ACHN (cell line): ENCODE measurements at places on chromosomes 16 and 17.

DNA sequence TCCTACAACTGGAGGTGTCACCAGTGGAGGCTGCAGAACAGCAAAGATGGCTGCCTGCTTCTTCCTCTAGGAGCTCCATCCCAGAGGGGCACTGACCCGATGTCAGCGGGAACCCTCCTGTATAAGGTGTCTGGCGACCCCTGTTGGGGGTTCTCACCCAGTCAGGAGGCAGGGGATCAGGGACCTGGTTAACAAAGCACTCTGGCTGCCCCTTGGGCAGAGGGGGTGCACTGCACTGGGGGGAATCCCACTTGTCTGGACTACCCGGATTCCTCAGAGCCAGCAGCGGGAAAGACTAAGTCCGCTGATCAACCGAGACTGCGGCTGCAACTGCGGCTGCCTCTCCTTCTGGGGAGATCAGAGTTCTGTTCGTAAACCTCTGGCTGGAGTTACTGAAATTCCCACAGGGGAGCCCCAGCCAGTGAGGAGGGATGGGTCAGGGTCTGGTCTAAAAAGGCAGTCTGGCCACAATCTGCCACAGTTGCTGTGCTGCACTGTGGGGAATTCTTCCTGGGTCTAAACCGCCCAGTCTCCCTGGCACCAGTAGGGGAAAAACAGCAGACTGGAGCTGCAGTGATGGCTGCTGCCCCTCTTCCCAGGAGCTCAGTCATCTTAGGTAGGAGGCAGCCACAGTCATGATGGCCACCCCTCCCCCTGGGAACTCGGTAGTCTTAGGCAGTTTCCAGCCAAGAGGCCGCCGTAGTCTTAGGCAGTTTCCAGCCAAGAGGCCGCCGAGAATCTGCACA is 213.4 kb downstream of the CYB561 start:
- no peak for DNase-seq

- peak; percentile 58 for DNase-seq
These were observed 21.2 kb upstream of the LGALS9 start for GRCh38 chr17:27609611-27610303.

DNA sequence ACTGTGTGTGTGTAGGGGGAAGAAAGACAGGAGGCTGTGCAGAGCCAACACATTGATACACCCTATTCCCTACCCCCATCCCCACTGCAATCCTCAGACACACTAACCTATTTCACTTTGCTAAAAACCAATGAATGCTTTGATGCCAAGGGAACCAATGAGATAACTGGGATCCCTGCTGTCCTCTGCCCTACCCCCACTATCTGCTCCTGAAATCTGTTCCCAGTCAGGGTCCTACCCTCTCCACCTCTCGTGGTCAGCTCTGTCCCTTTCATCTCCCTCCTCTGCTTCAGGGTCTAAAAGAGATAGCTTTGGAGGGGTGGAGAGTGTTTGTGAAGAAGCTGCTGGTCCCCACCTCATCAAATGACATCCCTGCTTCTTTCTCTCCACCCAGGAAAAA is 19.1 kb upstream of the SP6 start:
- no peak for DNase-seq

DNA sequence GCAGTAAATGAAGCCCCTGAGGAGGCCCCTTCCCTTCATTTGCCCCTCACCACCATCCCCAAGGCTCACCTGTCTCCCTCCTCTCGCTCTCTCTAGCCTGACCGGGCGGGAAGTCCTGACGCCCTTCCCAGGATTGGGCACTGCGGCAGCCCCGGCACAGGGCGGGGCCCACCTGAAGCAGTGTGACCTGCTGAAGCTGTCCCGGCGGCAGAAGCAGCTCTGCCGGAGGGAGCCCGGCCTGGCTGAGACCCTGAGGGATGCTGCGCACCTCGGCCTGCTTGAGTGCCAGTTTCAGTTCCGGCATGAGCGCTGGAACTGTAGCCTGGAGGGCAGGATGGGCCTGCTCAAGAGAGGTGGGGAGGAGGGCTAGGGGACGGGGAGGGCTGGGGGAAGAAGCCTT is 21.0 kb downstream of the WNT9B start:
- DNase-seq = no peak

DNA sequence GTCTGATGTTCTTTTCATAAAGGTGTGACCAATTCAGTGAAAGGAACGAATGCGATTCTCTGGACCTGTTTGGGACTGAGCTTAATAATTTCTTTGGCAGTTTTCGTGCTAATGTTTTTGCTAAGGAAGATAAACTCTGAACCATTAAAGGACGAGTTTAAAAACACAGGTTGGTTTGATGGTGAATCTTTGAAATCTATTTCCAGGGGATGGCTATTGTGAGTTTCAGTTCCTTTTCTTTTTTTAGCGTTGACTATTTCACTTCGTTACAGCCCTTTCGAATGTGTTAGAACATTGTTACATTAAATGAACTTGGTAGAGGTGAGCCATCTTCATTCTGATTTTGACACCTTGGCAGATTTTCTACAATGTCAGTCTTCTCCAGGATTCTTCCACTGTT is 1.2 kb downstream of the TNFRSF17 start:
- no peak for DNase-seq

GRCh38 chr17:41096055-41096454 is 1.9 kb downstream of the KRTAP4-8 start:
- DNase-seq = no peak

GRCh38 chr17:65772989-65773388 is 211.5 kb upstream of the AXIN2 start:
- no peak for DNase-seq

GRCh38 chr17:59420901-59421300 is 89.4 kb downstream of the YPEL2 start:
- no peak for DNase-seq

- no peak for DNase-seq
These were observed 6.0 kb downstream of the SLC7A6 start for GRCh38 chr16:68270353-68270752.

DNA sequence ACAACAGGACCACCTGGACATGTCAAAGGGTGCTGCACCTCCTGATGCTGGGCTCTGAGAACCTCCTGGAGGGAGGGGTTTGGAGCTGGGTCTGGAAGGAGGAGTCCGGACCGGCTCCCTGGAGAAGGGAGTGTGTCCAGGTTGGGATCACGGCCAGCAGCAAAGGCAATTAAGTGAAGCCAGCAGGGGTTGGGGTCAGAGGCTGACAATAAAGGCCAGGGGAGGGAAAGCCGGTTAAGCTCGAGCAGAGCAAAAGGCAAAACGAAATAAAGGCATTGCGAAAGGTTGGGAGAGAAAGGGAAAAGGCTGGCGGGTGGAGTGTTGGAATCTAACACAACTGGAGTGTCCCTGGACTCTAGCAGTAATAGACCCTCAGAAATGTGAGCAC is 992 bp upstream of the CACNG4 start:
- DNase-seq = no peak

- no peak for DNase-seq
These were observed 230.3 kb downstream of the ENGASE start for GRCh38 chr17:79304884-79305283.

- DNase-seq = no peak
These were observed 26.9 kb downstream of the PHKB start for GRCh38 chr16:47488051-47488450.

DNA sequence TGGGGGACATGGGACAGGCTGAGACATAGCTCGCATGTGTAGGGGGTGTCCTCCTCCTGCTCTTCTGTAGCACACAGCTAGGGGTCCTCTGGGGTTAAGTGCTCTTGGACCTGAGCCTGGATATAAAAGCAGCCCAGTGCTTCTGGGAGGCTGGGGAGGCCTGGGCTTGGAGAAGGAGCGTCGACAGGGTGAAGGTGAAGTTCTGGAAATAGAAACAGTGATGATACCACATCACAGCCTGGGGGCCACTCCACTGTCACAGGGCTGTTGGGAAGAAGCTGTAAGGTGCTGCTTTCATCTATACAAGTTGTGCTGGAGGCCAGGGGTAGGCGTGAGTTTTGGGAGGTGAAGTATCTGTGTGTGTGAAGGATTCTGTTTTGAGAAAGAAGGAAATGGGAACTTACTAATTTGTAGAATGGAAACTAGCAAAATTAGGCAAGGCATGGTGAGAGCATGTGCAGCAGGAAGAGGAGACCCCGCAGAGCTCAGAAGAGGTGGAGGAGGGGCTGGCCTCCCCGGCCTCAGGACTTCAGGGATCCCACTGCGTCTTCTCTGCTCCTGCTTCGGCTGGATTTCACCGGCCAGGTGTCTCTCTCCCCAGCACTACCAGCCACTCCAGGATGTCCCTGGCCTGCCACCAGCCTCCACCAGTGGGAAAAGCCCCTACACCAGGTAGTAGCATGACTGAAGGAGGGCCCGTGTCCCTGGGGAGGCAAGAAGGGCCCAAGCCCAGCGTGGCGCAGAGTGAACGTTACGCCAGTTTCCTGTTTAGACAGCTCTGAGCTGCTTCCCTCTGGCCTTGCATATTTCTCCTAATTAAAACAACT is 19.4 kb downstream of the PLCG2 start:
- no peak for DNase-seq

DNA sequence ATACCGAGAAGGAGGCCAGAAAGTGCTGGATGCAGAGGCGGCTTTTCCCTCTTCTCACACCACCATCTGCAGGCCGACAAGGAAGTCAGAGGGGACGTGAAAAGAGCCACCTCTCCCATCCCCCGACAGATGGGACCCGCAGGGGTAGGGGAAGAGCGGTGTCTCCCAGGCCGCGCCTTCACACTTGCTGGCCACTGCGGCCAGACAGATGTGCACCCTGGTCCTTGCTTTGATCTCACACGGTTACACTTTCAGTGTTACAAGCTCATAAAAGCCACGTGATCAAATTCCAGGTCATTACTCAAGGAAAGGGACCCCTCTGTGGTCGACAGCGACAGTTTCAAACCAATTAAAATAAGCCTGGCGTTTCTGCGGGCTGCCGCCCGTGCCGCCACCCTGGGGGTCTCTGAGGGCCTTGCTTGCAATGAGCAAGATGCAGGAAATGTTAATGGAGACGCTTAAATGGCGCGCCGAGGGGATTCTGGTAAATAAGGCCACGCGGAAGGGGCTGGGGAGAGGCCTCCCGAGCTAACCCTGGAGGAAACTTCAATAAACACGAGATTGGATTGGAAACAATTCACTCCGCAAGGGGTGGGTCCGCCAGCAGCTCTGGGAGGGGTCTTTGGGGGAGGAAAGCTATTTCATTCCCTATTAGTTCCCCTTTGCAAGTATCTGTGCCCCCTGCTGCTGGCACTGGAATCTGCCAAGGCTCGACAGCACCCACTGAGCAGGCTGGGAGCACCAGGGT is 240.9 kb downstream of the ENGASE start:
- DNase-seq = no peak

DNA sequence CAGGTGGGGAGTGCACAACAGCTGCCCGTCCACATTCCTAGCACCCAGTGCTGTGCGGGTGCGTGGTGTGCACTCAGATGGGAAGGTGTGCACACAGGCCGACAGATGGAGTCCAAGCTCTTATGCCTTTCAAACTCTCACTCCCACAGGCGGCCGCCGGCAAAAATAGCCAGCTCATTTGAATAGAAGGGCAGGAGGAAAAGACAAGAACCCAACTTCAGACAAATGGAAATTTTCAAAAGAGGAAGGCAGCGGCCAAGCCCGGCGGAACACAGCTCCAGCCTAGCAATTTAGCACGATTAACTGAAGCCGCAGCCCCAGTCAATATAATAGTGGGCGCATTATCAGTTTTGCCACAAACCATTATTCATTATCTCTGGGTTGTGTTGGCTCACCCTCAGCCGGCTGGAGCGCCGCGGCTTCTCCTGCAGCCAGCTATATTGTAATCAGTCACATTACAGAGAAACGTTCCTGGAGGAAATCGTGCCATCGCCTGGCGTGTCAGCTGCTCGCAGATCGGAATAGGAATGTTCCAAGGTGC is 103.9 kb upstream of the SEC14L1 start:
- no peak for DNase-seq

DNA sequence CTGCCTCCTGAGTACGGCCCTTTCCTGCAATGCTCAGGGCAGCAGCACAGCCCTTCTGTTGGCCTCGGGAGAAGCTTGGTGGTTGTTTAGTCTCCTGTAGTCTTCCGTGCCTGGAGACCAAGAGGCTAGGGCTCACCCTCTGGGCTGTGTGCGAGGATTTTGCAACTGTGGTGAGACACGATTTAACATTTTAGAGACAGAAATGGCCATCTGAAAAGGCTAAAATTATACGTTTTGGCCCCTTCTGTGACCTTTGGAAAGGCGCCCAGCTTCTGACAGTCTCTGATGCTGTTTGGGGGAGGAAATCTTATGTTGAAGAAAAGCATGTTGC is 33.1 kb downstream of the FOXL1 start:
- no peak for DNase-seq

DNA sequence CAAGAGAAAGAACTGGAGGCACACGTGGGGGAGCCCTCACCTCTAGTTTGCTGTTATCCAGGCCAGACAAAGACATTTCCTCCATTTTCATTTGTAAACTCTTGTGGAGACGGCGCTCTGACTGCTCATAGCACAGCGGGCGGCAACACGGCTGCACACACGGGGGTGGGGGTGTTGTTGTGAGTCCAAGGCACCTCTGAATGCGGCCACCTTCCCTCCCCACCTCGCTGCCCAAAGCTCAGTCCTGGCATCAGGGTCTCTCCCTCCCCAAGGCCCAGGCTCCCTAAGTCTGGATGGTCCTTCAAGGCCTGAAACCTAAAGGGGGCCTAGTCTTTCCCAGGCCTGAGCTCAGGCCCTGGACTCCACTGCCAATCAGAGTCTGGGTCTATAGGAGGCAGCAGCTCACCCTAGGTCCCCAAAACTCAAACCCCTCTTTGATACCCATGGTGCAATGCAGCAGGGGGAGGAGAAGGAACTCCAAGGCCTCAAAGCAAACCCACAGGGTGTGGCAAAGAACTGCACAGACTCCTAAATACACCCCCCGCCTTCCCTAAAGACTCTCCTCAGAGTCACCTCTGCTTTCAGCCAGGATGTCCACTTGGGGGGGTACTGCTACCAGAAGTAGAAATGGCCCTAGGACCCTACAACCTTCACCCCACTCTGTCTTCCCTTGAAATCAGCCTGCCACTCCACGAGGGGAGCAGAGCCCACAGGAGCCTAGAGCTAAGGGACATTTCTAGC is 1.5 kb downstream of the ATXN7L3 start:
- peak; percentile 49 for DNase-seq

- peak; percentile 92 for DNase-seq
These were observed 33.7 kb downstream of the DDX19A start for GRCh38 chr16:70380248-70380918.

DNA sequence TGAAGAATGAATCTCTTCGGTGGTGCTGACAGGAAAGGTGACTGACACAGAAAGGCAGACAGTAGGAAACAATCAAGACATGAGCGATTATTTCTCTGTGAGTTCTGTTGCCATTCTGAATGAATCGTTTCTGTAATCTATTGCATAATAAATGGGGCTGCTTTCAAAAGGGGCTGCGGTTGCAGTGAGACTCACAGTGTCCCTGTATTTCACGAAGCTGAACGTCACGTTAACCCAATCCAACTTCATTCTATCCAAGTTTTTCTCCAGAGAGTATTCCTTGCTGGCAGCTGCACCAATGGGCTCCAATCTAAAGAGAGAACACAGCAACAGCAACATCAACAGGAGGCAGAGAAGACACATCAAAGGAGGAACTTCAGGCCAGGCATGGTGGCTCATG is 75.4 kb downstream of the DNAH3 start:
- no peak for DNase-seq
